CD4-positive, alpha-beta T cell treated with Interleukin-12 subunit alpha and Interleukin-12 subunit beta, for 1 hour (primary cell): ENCODE measurements at places on chromosomes 4 and X.

- DNase-seq, result no peak
These were observed 306.4 kb downstream of the PTTG2 start for GRCh38 chr4:38266616-38267015.

- DNase-seq, result no peak
These were observed 108.2 kb upstream of the PACRGL start for GRCh38 chr4:20592013-20592412.

DNA sequence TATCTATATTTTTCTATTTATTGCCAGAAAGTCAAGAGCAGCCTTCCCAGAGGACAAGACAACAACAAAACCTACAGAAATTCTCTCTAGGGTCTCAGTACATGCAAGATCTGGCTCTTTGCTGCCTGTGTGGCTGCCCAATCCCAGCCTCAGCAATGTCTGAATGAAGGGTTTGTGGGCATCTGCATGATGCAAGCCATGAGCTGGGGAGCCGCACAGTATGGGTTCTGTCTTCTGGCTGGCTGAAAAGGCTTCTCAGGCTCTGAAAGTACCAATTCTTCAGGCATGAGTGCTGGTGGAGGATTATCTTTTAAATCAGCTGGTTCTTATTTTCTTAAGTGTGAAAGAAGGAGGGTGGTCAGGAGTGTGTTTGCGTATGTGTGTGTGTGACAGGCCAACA, 104.6 kb downstream of the PDGFRA start:
- no peak for DNase-seq

- no peak for DNase-seq
These were observed 60.6 kb downstream of the POLR2B start for GRCh38 chr4:57039345-57039744.

DNA sequence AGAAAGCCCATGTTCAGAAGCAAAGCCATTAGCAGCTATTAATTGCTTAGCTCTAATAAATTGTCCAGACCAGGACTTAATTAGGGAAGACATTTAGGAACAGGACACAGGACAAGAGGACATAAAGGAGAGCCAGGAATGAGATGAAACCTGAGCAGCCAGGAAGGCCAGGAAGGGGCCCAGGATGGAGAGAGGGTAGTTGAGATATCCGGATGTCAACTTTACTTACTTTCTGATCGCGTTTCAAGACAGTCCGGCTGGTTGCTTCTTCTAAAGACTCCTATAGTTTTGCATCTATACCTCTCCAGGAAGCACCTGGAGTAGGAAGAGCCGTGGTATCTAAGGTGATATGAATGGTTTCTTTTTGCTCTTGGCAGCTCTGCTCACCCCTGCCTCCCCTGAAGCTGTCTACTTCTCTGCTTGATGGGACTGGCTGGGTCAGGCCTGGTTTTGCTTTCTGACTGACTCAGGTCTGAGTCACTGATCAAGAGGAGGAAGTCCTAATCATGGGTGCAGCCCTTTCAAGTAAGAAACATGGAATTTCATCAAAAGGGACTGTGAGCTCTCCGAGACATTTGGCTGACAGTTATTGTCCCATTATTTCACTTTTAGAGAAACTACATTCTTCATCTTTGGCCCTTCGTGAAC, 733.3 kb downstream of the RPA4 start:
- no peak for DNase-seq

DNA sequence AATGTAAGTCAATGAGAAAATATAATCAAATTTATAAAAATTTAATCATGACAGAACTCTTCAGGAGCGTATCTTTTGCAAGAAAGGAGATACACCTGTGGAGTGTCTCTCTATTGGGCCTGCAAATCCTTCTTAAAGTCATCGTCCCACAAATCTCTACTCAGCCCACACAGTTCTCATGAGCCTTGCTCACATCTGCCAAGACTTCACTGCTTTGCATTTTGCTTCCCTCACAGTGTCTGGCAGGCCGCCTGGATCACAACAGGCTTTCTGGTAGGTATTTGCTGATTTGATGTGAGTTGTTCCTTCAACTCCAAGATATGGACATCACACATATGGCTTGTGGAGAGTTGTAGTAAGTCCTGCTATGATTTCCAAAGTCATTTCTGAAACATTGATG, 183.1 kb upstream of the ARX start:
- no peak for DNase-seq

- DNase-seq, result no peak
These were observed 289.7 kb downstream of the TRIML1 start for GRCh38 chr4:188428935-188429334.

DNA sequence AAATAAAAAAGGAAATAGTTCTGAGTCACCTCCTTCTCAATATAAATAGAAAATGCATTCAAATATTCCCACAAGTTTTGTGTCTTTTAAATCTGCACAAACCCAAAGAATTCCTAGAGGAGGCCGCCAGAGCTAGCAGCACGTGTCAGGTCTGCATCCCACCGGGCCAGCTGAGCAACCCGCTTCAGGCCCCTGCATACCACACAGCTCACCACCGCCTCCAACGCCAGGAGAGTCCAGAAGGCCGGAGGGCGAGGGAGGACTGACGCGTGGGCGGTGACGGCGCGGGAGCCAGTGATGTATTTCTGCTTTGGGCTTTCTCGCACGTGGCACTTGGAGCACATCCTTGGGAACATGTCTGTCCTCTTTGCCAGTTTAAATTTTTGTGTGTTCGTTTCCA, 61.9 kb upstream of the CLDN34 start:
- no peak for DNase-seq

- DNase-seq, result no peak
These were observed 40.9 kb downstream of the KDM6A start for GRCh38 chrX:44913656-44914531.

DNA sequence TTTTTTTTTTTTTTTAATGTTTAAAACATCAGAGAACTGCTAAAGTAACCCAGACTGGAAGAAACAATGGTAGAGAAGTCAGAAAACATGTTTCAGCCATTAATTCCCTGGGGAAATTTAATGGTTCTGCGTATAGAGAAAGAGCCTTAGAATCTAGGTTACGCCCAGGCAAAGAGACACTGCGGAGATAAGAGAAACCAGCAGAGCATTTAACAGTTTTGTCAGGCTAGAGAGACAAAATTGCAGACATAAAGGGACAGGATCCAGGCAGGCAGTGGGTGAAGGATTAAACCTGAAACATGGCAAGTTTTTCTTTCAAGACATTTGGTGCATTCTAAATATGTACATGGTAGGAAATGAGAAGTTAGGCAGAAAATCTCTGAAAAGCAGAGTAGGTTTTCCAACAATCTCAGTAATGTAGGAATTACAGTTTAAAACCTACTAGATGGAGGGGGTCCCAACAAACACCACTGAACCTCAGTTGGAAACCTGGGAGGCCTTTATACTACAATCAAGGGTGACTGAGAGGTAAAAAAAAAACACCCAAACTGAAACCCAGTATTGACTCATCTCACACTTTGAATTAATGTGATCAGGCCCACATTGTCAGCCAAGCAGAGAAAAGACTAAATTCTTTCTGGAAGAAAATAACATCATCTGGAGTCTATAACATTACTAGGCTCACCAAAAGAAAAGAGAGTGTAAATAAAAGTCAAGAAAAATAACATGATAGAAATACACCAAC, 254.2 kb upstream of the NWD2 start:
- no peak for DNase-seq

GRCh38 chr4:87961993-87962392, 13.5 kb upstream of the SPP1 start:
- DNase-seq, result no peak

- no peak for DNase-seq
These were observed 64.1 kb downstream of the ANXA5 start for GRCh38 chr4:121632636-121633035.

GRCh38 chrX:13535376-13536165, 33.8 kb upstream of the EGFL6 start:
- no peak for DNase-seq

- no peak for DNase-seq
These were observed 138.4 kb downstream of the LDB2 start for GRCh38 chr4:16759931-16760582.

- no peak for DNase-seq
These were observed 189.6 kb downstream of the TMEM47 start for GRCh38 chrX:34467437-34467836.

DNA sequence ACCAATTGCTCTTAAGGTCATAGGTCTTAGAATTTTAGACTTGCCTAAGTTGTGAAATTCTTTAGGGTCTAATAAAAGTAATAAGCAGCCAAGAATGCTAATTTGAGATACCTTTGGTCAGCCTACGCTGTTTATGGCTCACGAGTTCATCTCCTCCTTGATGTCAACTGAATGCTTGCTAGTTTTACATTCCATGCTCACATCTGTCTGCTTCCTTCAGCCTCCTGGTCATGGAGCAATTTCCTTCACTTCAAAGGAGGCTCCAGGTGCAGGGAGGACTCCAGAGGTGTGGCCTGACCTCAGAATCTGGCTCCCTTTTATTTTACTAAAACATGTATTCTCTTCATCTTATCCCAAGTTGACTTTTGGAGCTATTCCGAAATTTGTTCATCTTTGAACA, 23.3 kb upstream of the LNX1 start:
- DNase-seq, result no peak

DNA sequence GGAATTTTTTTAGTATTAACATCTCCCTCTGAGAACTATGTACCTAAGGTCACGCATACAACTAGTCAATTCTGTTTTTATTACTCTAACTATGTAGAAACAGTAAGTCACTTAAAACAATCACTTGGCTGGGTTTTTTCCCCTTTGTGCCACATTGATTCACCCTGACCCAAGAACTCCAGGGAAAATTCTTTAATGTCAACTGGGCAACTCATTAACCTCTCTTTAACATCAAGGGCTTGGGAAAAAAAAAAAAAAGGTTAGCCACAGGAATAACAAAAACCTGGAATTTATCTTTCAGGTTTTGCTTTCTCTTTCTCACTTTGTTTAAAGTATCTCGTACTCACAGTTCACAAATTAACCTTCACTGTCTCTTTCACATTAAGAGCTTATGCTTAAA, 8.1 kb downstream of the RPL9 start:
- DNase-seq, result no peak
